NCI-H774 (cell line): ENCODE measurements at places on chromosomes 13 and 19.
A peak's percentile ranks its signal among the peaks of the same experiment; 100 is the strongest.

GRCh38 chr19:46347572-46347883 is 641 bp downstream of the PPP5C start:
- DNase-seq: no peak

GRCh38 chr13:64041296-64041695 is 2625.6 kb upstream of the PCDH20 start:
- no peak for DNase-seq

GRCh38 chr13:30143666-30144400 is 163.5 kb downstream of the KATNAL1 start:
- no peak for DNase-seq

GRCh38 chr13:77476456-77476855 is 59.0 kb upstream of the SCEL start:
- no peak for DNase-seq

DNA sequence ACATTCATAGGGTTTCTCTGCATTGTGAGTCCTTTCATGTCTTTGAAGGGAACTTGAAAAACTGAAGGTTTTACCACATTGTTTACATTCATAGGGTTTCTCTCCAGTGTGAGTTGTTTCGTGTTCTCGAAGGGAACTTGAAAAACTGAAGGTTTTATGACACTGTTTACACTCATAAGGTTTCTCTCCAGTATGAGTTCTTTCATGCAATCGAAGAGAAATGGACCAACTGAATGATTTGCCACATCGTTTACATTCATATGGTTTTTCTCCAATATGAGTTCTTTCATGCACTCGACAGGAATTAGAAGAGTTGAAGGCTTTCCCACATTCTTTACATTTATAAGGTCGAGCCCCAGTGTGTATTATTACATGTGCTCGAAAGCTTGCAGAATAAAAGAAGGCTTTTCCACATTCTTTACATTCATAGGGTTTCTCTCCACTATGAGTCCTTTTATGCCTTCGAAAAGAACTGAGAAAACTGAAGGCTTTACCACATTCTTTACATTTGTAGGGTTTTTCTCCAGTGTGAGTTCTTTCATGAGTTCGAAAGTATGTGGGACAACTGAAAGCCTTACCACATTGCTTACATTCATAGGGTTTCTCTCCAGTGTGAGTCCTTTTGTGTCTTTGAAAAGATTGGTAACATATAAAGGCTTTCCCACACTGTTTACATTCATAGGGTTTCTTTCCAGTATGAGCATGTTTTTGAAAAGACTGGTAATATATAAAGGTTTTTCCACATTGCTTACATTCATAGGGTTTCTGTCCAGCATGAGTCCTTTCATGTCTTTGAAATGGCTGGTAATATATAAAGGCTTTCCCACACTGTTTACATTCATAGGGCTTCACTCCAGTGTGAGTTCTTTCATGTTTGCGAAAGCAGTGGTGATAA is 20.7 kb downstream of the ZNF14 start:
- DNase-seq: no peak

- DNase-seq: no peak
Measured at GRCh38 chr19:21127001-21127400, 14.8 kb upstream of the ZNF431 start.

DNA sequence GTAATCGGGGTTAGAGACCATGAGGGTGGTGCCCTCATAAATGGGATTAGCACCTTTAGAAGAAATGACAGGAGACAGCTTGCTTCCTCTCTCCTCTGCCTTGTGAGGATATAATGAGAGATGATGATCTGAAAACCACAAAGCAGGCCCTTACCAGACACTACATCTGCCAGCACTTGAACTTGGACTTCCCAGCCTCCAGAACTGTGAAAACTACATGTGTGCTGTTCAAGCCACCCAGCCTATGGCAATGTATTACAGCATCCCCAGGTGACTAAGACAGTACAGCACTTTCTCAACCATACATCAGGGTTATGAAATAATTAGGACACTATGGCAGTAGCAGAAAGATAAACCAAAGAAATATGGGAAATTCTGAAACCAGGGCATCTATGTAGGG is 7.4 kb downstream of the ZNF564 start:
- DNase-seq: no peak

DNA sequence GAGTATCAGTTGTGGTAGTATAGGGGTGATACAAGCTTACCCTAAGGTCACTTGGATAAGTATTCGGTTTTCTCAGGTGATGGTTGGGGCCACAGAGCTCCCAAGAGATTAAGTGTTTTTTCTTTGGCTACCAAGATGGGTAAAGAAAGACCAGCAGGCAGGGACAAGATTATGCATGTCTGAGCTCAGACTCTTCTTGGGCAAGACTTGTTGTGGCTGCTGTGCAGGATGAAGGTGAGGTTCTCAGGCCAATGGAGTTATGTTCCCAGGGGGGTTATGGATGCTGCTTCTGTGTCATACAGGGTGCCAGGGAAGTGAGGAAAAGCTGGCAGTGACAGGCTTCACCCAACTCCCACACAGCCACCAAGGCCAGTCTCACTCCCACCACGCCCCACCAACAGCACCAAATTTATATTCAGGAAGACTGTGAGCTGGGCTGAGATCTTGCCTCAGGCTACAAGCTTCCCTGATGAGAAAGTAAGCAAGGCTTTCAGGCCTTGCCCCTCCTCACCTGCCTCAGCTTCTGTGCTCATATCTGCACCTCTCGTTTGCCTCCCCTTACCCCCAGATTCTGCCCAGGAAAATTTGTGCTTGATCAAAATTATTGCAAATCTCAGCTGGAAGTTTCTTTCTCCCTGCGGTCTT is 511.8 kb upstream of the SLITRK1 start:
- DNase-seq: no peak

DNA sequence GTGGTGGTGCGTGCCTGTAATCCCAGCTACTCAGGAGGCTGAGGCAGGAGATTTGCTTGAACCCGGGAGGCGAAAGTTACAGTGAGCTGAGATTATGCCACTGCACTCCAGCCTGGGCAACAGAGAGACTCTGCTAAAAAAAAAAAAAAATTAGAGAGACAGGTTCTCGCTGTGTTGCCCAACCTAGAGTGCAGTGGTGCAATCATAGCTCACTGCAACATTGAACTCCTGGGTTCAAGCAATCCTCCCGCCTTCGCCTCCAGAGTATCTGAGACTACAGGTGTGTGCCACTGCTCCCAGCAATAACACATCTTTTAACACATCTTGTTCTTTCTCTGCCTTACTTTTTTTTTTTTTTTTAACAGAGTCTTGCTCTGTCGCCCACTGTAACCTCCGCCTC is 32.7 kb downstream of the CLEC17A start:
- DNase-seq: no peak

DNA sequence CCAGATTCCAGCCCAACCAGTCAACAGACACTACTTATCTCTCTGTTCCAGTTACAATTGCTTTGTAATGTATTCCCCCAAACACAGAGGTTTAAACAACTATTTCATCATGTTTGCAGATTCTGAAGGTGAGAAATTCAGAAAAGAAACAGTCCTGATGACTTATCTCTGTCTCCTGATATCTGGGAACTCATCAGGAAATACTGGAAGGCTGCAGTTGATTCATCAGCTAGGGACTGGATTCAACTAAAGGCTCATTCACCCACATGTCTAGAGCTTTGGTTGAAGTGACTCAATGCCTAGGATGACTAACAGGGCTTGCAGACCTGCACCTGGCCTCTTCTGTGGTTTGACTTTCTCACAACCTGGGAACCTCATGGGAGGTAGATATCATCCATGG is 56.6 kb upstream of the GPC6 start:
- DNase-seq: no peak

GRCh38 chr13:44046428-44046827 is 166.7 kb downstream of the LACC1 start:
- DNase-seq: no peak

- no peak for DNase-seq
Measured at GRCh38 chr19:46739290-46739771, 6.5 kb upstream of the FKRP start.

DNA sequence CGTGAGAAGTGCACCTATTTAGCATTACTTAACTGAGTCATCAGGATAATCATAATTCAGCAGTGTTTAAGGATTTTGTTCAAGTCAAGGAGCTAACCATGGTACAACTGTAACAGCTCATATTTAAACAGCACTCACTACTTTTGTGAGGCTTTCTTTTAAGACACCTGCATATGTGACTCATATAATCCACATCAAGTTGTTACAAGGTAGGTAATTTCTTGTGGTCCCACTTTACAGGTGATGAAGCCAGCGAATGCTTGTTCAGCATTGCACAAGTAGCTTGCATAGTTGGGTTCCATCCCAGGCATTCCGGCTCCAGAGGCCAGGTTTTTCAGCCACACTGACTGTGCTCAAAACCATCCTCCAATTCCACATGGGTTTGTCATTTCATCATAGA is 569.2 kb downstream of the MYO16 start:
- DNase-seq: no peak

GRCh38 chr13:30731361-30732045 is 3.8 kb upstream of the ALOX5AP start:
- no peak for DNase-seq

GRCh38 chr13:99416411-99417121 is 84.7 kb upstream of the TM9SF2 start:
- DNase-seq: no peak

GRCh38 chr13:32474999-32475792 is 47.3 kb upstream of the N4BP2L1 start:
- DNase-seq: no peak

DNA sequence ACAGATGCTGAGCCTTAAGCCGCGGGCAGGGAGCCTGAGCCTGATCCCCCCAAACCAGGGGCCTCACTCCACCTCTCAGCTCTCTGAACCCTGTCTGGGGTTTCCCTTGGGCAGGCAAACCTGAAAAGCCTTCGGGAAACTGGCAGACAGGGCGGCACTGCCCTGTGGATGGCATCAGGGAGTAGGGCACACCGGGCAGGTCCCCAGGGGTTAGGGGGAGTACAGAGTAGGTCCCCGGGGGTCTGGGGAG is 9.7 kb downstream of the MKNK2 start:
- no peak for DNase-seq

GRCh38 chr19:33325920-33326319 is 23.6 kb upstream of the CEBPA start:
- DNase-seq: no peak

DNA sequence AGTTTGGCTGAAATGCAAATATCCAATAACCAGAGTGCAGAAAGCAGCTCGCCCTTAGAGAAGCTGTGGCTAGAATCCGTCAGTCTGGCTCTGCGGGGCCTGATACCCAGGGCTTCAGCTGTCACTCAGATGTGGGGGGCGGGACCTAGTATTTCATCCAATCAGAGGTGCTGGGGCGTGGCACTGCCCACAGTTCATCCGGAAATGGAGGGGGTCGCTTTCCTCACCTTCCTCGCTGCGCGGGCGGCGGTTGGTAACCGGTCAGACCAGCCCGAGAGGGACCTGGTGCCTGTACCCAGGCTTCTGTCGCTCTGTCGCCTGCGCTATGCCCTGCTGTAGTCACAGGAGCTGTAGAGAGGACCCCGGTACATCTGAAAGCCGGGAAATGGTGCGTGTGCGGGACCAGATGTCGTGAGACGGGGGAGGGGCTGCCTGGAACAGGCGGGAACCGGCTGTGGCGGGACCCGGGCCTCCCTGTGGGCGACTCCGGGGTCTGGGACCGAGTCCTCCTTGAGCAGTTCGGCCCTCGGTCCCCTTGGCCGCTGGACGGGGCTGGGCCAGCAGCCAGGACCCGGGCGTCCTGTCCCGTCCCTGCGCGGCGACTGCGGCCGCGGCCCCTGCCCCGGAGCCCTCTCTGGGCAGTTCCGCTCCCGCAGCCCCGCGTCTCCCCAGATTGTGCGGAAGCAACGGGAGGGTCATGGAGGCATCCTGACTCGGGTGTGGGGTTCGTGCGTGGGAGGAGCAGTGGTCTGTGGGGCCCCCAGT is at the start of gene ZNF700:
Gene ZNF700, plus strand, starts transcription at position 222 of the 765 bp plus-strand sequence. Its CDS starts 104 bp downstream, at position 326.
- DNase-seq: peak; percentile 90

- DNase-seq: no peak
Measured at GRCh38 chr13:108346376-108346775, 76.9 kb downstream of the TNFSF13B start.

GRCh38 chr13:79988573-79988972 is 352.4 kb downstream of the SPRY2 start:
- no peak for DNase-seq

DNA sequence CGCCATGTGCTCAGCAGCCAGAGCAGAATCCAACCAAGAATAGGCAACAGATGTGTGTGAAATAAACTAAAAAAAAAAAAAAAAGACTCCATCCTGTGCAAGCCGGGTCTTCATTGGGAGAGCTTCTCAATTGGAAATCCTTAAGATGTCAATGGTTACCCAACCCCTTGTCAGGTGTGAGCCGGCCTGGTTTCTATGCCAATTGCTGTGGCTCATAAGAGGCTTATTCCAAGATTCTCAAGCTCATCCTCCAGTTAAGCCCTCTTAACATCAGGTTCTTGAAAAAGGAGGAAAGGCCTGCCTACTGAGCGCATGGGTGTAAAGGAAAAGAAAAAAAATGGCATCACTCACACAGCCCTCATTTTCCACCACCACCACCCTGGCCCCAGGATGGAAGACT is 1084.6 kb downstream of the UQCRFS1 start:
- no peak for DNase-seq

GRCh38 chr19:56348289-56348877 is 33.7 kb upstream of the ZSCAN5A start:
- DNase-seq: no peak

DNA sequence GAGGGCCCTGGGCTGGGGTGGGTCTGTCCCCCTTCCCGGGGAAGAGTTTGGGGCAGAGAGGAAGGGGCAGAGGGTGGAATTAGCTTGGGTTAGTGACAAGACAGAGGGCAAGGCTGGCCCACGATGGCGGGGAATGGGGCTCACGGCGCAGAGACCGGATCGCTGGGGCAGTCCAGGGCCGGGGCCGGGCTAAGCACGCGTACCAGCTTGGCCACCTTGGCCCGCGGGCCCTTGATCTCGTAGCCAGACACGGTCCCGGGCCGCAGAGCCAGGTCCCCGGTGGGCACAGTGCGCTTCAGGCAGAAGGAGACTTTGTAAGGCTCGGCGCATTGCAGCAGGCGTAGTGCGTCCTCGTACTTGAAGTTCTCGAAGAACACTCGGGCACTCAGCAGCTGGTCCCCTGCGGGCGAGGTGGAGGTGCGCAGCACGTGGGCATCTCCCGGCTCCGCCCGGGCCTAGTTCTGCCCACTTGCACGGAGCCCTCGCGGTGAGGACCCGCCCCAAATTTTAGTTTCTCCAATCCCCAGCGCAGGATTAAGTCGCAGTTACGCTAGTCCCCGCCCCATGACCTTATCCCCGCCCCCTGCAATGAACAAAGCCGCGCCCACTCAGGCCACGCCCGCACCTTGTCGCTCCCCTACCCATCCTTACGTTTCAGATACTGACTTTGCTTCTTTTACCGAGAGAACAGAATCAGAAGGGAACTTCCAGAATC is 8.6 kb upstream of the HIPK4 start:
- peak; percentile 8 for DNase-seq

DNA sequence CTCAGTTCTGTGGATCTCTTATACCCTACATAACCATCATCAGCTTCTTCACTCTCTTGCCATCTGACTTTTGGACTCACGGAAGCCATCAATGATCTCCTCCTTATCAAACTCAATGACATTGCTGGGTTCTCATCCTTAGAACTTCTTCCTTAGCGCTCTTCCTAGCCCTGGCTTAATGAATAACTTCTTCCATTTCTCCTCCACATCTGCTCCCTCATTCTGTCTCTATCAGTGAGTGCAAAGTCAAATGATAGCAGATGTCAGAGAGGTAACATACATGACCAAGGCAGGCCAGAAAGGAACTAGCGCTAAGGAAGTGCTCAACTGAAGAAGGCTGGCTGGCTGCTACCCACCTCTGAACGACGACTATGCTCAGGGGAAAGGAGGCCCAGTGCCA is 449.8 kb downstream of the COG6 start:
- no peak for DNase-seq
